Activated CD4-positive, alpha-beta T cell treated with anti-CD3 and anti-CD28 coated beads, Interleukin-10, Interleukin-2, amounts not matched to agents 100 ng/mL and 50 ng/mL, durations not matched to agents 16 hours and 8 hours (primary cell): ENCODE measurements at places on chromosomes 4 and X.
A peak's percentile ranks its signal among the peaks of the same experiment; 100 is the strongest.

GRCh38 chr4:7232061-7232650, 39.8 kb downstream of the SORCS2 start:
- no peak for DNase-seq

GRCh38 chr4:37812713-37813112, 13.8 kb upstream of the PGM2 start:
- no peak for DNase-seq

DNA sequence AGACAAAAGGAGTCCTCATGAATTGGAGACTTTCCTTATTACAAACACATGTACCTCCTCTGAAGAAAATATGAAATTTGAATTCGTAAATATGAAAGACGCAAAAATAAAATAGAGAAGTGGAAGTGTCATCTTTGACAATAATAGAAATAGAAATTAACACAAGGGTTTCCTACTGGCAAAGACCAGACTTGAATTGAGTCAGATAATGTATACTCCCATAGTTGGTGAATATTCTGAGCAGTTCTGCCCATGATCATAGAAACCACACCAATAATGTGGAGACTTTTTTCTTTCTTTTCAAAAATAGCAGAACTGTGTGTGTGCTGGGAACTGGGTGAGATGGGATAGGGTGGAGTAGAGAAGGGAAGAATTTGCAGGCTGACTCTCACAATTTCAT, 277.7 kb upstream of the TET2 start:
- DNase-seq = no peak

DNA sequence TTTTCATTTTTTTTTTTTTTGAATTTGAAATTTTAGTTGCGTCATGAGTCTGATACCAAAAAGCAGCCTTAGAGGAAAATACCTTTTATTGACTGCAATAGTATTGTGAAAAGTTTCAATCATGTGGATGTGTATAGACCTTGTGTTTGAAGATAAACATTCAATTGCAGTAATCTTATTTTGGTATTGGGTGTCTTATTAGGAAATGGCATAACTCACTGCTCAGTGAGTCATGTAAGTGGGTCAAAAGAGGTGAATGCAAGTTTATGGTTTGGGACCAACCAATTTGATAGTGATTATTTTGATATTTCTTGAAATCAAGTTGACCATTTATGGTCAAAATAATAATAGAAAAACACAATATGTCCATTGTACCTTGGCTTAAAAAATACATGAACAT, 627.8 kb upstream of the SLIT2 start:
- no peak for DNase-seq

- no peak for DNase-seq
These were observed 137.4 kb downstream of the NSUN7 start for GRCh38 chr4:40886931-40887763.

GRCh38 chr4:98406819-98407218, 145.6 kb downstream of the RAP1GDS1 start:
- peak; percentile 21 for DNase-seq

DNA sequence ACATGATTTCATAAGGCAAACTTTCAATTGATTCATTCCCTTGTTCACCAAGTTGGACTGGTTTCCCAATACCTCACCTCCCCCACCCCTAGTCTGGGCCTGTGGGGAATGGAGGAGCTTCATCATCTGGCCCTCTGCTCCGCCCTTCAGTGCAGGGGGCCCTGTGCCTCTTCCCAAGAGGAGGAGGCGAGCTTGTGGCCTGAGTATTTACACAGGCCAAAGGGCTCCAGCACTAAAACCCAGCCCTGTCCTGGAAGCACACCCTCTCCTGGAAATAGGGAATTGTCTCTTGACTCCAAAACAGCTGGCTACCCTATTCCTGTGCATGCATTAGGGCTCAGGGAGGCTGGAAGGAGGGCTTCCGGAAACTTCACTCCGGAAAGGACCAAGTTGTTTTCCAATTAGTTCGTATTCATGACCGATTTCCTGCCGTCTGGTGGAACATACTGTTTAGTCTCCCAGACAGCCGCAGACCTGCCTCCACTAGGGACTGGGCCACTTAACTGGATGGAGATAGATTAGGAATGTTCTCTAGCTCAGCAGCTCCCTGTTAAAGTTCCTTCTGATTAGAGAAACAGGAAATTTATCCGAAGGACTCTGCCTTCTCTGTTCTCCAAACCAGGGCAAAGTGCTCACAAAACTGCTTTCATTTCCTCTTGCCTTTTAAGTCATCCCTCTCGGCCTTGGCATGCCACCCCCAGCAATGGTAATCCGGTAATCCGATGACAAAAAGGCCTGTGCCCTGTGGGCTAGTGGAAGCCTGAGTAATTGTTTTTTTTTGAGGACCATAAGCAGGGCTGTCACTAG, 5.8 kb downstream of the SRPX2 start:
- DNase-seq = no peak

GRCh38 chr4:2338754-2339457, 77.0 kb upstream of the MXD4 start:
- DNase-seq = no peak

- DNase-seq = no peak
These were observed 238.5 kb downstream of the RASL11B start for GRCh38 chr4:53100501-53101190.

GRCh38 chr4:85476381-85476780, 1.4 kb downstream of the ARHGAP24 start:
- no peak for DNase-seq

- no peak for DNase-seq
These were observed 160.0 kb downstream of the SPCS3 start for GRCh38 chr4:176479767-176480166.

- peak; percentile 66 for DNase-seq
These were observed 144.3 kb downstream of the RTL3 start for GRCh38 chrX:78514852-78515251.

GRCh38 chr4:171956678-171957077, 143.5 kb downstream of the GALNTL6 start:
- no peak for DNase-seq

- peak; percentile 56 for DNase-seq
These were observed 450.0 kb downstream of the ANKRD50 start for GRCh38 chr4:124262211-124263179.

DNA sequence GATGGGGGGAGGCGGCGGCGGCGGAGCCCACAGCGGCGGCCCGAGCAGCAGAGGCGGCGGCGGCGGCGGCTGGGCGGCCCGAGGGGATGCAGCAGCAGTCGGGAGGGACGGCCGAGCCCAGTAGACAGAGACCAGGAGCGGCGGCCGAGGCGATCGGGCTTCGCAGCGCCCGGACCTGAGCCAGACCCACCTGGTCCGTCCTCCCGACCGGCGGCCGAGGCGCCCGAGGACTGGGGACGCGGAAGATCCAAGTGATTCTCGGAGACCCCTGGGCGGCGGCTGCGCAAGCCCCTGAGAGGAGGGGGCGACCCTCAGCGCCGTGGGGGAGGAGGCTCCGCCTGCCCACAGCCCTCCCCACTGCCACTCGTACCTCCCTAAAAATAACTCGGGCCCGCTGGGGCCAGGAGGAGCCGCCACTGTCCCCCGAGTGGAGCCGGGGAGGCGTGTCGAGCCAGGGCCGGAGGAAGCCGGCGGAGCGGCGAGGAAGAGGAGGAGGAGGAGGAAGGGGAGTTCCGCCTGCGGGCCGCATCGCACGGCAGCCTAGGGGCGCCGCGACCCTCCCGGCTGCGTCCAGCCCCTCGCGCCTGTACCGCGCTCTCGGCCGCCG, 608 bp downstream of the RAPGEF2 start:
- peak; percentile 59 for DNase-seq

DNA sequence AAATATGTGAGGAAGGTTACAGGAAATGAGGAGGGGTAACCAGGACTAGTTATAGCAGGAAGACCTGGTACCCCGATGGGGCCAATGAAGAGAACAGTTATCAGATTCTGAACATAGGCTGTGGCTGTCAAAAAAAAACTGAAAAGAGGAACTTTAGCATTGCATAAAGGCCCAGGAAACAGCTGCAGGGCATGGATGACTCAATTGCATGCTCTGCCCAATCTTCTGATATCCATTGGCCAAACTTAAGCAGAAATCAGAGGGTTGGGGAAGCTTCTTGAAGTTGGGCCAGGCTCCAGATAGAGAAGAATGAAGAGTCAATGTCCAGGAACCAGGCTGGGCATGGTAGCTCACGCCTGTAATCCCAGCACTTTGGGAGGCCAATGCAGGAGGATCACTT, 1222.4 kb upstream of the PRKX start:
- DNase-seq = no peak

GRCh38 chr4:8675906-8676305, 83.3 kb downstream of the CPZ start:
- no peak for DNase-seq

GRCh38 chrX:42027367-42028000, 104.1 kb upstream of the CASK start:
- no peak for DNase-seq

GRCh38 chrX:68503836-68504636, 5.2 kb downstream of the YIPF6 start:
- DNase-seq = peak; percentile 83

- DNase-seq = peak; percentile 7
These were observed 27.6 kb upstream of the INTU start for GRCh38 chr4:127604949-127605709.

GRCh38 chr4:74671080-74671698, 123.1 kb downstream of the BTC start:
- DNase-seq = peak; percentile 44

DNA sequence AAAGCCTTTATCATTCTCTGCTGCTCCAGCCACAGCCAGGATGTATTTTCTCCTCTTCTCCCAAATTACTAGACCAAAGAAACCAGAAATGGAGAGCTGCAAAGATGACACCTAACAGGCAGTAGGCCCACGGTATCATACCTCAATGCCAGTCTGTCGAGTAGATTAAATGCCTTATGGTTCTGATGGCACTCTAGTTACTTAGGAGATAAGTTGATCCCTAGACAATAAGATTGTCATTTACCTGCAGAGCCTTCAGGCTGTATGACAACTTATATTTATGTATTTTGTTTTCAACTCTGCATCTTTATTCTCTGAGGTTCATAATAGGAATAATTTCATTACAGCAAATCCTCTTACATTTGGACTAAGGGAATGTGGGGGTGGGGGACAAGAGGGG, 262.1 kb downstream of the LDB2 start:
- no peak for DNase-seq

DNA sequence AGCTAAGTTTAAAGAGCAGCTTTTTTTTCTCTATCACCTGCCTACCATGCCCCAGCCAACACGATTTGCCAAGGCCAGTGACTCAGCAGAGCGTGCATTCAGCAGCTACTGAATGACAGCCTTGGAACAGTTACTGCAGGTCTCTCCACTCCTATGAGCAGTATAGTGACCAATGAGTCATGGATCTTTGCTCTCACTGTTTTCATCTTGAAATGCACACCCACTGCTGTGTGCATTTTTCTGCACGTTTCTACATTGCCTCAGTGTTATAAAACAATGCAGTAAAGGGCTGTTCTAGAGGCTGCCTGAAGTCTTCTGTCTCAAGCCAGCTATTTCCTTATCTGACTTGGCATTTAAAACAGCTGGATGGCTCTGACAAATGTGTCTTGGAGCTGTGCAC, 66.0 kb upstream of the C4orf54 start:
- DNase-seq = peak; percentile 47
